ENCODE measurements at places on chromosomes 2 and 18. TPM values are rescaled to one million over a fixed set of nuclear protein-coding genes. Genes with fewer than 3 reads are reported as not detected.

DNA sequence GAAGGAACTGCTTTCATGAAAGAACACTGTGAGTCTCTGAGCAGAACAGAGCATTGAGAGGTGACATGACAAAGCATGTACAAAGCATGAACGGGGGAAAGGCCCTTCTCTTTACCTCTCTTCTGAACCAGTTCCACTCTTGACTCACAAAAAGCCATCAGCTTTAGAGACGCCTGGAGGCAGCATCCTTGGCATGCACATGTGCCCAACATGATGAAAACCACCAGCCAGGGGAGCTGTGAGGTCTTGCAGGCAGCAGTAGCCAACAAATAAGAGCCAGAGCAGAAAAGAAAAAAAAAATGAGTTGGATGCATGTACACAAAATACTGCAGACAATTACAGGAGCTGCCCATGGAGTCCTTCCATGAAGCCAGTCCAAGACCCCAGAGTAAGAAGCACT, 95.5 kb upstream of the AGAP1 start:
- DNase-seq = peak; percentile 3

DNA sequence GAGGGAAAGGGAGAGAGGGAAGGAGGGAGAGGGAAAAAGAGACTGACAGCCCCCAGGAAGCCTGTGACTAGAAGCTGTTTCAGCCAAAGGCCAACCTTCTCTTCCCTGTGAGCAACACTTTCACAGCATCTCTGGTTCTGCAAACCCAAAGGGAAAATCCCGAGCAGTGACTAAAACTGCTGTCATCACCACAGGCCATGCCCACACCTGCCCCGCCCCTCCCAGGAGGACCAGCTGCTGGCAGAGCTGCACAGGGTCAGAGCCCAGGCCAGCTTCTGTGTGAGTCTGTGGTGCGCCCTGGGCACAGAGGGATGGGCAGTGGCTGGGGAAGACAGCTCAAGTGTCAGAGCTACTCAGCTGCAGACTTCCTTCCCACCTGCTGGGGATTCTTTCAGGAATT, 64.9 kb upstream of the OTOS start:
- DNase-seq = peak; percentile 98

GRCh38 chr2:234488486-234488885, 8.4 kb downstream of the ARL4C start:
- no peak for DNase-seq

DNA sequence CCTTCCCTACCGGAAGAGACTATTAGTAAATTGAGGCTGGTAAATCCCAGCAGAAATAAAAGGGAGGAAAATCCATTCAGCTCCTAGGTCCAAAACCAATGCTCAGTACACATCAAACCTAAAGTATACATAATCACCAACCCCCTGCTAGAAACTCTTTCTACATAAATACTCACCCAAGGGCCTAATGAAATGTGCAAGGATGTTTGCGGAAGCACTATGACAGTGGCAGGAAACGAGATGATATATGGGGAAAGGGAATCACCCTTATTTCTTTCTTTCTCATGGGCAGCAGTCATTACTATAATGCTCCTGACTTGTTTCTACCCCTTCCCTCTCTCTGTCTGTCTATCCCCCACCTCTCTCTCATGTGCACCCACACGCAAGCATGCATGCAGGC, 1.3 kb upstream of the SCTR start:
- no peak for DNase-seq

ST3GAL5 gene
- 12.0 TPM for total RNA-seq

GRCh38 chr2:43248621-43249020, 22.2 kb upstream of the ZFP36L2 start:
- no peak for DNase-seq

GRCh38 chr2:24452502-24452885, 38.6 kb upstream of the NCOA1 start:
- DNase-seq = no peak

DYNAP gene
- total RNA-seq = not detected

DNA sequence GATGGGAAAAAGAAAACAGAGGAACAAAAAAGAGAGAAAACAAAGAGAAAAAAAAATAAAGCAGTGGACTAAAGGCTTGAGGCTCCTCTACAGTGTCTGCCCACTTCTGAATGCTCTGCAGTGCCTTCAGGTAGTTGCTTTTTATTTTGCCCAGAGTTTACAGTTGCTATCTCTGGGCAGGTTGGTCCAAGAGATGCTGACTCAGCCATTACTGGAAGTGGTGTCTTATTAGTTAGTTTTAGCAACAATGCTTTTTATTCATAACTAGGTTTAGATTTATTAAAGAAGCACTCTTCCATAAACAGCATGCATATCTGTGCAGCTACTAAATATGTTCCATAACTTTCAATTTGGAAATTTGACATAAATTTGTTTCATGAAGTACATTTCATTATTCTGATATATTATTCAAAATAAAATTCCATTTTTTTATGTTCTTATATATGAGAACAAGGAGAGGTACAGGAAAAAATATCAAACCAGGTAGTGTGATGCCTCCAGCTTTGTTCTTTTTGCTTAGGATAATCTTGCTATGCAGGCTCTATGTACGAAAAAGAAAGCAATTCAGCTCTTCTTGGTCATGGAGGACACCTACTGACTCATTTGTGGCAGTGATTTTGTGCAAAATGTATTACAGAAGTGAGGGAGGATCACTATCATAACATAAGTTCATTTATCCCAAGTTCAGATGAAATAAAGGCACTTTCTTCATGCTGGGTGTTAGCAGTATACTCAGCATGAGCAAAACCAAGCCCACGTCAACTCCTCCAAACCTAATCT, 69.5 kb downstream of the RPIA start:
- DNase-seq = no peak

- DNase-seq = peak; percentile 75
Observed at GRCh38 chr18:48445540-48445939, 36.4 kb upstream of the ZBTB7C start.

DNA sequence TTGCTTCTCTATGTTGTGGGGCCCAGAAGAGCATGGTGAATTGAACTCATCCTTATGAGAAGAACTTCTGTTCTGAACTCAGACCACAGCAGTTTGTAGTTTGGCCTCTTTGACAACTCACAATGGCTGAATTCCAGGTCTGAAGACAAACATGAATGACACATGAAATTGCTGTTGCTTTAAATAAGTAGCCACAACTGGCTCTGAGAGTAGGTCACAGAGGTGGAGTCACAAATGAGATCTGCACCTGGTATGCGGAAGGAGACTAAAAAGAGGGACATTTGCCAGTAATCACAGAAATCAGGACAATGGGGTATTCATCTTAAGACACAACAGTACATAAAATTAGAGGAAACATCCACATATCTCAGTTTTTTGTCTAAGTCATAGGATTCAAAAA, 290.3 kb upstream of the MMADHC start:
- DNase-seq = peak; percentile 72

VWA3B gene
- 0.66 TPM for total RNA-seq

INHA gene
- total RNA-seq = 2.0 TPM

Measured in mammary epithelial cell (primary cell).